ENCODE measurements at places on chromosomes 12 and 14. TPM values are rescaled to one million over a fixed set of nuclear protein-coding genes. Genes with fewer than 3 reads are reported as not detected.

DNA sequence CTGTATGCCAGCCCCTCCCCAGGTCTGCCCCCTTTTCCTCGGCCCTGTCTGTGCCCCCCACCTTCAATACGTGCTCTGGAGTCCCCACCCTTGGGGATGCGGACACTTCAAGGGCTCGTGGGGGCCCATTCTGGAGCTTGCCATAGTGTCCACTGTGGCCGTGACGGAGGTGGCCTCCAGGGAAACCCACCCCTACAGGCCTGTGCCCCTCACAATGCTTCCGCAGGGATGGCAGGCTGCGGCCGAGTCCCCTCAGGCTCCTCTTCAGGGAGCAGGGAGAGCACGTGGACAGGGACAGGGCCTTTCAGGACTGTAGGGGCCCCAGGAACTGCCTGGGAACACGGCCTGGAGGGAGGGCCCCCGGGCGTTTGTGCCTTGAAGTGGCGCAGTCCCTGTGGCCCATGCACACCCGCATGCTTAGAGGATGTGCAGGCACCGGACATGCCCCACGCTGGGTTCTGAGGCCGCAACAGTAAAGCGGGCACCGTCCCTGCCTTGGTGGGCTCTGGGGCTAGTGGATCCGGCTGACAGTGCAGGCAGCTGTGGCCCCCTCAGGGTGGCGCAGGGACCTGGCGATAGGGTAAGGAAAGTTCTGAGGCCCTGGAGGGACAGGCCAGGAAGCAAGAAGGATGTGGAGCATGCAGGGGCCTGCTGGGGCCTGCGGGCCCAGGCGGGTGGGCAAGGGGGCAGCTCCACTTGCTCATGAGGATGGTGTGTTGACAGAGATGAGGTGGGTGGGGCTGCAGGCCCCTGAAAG lies 209.0 kb upstream of the RTL1 start:
- H3K4me1 ChIP-seq = no peaks in the 10 kb centered on the region
- no peak for DNase-seq
- H3K36me3 ChIP-seq = no peaks in the 10 kb centered on the region
- H3K27ac ChIP-seq = no peak overlapping the region
- H3K4me3 ChIP-seq = no peak overlapping the region

- no peak overlapping the region for H3K27ac ChIP-seq
- no peak overlapping the region for H3K4me3 ChIP-seq
- DNase-seq = no peak
- no peaks in the 10 kb centered on the region for H3K4me1 ChIP-seq
- no peaks in the 10 kb centered on the region for H3K27me3 ChIP-seq
Observed at GRCh38 chr12:67517181-67517887, 131.2 kb upstream of the DYRK2 start.

GRCh38 chr14:39369029-39369428 lies 63.2 kb downstream of the FBXO33 start:
- H3K36me3 ChIP-seq = no peaks in the 10 kb centered on the region
- no peaks in the 10 kb centered on the region for H3K27me3 ChIP-seq
- DNase-seq = no peak

GRCh38 chr12:94534774-94535509 lies 75.3 kb upstream of the CEP83 start:
- H3K36me3 ChIP-seq = no peaks in the 10 kb centered on the region
- H3K4me1 ChIP-seq = no peaks in the 10 kb centered on the region
- no peak overlapping the region for H3K4me3 ChIP-seq

DNA sequence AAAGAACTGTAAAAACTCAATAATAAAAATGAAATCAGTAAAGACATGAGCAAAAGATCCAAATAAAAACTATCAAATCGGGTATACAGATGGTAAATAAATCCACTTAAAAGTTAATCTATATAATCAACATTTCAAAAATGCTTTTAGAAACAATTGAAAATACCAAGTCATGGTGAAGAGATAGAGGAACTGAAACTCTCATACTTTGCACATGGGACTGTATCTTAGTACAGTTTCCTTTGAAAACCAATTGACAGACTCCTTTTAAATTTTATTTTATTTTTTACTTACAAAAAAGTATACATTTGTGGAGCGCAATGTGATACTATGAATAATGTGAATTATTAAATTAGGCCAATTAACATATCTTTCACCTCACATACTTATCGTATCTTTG lies 98.6 kb upstream of the FAR2 start:
- no peaks in the 10 kb centered on the region for H3K27me3 ChIP-seq
- H3K4me1 ChIP-seq = no peaks in the 10 kb centered on the region
- no peak overlapping the region for H3K4me3 ChIP-seq

- H3K36me3 ChIP-seq = no peaks in the 10 kb centered on the region
- no peak overlapping the region for H3K4me3 ChIP-seq
- H3K27me3 ChIP-seq = peaks cover 4% of the 10 kb centered on the region
- no peak for DNase-seq
Observed at GRCh38 chr12:51475543-51475942, 50.9 kb downstream of the SLC4A8 start.

DNA sequence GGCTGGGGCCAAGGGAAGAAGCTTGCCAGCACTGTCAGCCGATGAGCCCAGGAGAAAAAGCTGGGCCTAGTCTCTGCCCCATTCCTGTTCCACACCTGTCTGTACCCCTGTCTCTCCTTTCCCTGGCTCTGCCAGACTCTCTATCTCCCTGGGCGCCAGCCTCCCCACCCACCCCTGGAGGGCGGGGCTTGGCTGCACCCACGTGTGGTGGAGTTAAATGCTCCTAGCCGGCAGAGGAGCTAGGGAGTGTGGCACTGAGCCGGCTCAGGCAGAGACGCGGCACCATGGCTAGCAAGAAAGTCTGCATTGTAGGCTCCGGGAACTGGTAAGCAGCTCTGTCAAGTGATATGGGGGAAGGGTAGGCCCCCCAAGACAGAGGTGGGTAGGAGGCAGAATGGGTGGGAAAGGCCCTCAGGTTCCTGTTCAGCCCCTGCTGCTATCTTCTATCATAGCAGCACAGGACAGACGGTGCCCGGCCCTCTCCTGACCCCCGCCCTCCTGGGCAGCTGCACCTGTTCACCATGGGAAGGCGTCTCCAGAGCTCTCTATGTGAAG lies at the start of gene GPD1:
Gene GPD1 (plus strand): TSS at position 242 of the 555 bp plus-strand sequence. CDS start 43 bp downstream, at position 285.
- H3K36me3 ChIP-seq = no peaks in the 10 kb centered on the region
- H3K27me3 ChIP-seq = no peaks in the 10 kb centered on the region
- no peak within 1 kb of the TSS for H3K4me3 ChIP-seq
- H3K27ac ChIP-seq = peak within 1 kb of the TSS; percentile 24
- peak; percentile 77 for DNase-seq
- H3K4me1 ChIP-seq = peaks cover 36% of the 10 kb centered on the region

DNA sequence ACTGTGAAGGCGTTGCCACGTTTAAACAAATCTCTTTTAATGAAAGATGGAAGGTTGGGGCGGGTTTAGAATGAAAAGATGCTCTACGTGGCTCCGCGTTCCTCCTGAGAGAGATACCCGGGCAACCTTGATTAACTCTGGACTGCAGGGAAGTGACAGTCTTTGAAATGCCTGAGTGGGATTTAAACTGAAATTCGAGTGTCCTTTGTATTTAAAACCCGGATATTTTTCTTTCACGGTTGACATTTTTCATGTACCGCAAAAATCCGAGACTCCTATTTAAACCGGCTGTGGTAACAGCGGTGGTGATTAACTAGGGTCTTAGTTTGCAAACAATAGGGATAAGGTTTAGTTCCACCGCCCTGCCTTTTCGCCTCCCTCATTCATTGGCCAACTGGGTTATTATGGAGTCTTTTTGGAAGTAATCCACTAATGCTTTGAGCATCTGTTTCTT lies 707 bp downstream of the G2E3 start:
- peak overlapping the region; percentile 91 for H3K4me3 ChIP-seq
- no peaks in the 10 kb centered on the region for H3K36me3 ChIP-seq
- H3K27me3 ChIP-seq = no peaks in the 10 kb centered on the region
- H3K4me1 ChIP-seq = peaks cover 17% of the 10 kb centered on the region
- peak overlapping the region; percentile 75 for H3K27ac ChIP-seq

DNA sequence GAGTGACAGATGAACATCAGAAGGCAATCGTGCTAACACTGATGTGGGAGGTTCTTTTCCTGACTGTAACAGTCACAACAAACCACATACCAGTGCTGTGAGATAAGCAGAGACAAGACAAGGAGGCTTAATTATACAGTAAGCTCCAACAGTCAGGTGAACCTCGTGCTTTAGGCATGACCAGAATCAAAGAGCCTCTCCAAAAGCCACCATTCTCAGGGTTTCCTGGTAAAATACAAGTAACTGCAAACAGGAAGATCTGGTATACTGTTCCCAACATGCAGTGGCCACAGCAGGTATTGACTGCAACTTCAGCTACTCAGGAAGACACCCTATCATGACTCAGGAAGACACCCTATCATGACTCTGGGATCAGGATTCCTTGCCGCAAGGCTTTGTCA lies 47.3 kb upstream of the GTF2A1 start:
- H3K4me1 ChIP-seq = peaks cover 10% of the 10 kb centered on the region
- H3K4me3 ChIP-seq = no peak overlapping the region
- H3K27me3 ChIP-seq = no peaks in the 10 kb centered on the region
- DNase-seq = no peak
- no peak overlapping the region for H3K27ac ChIP-seq
- no peaks in the 10 kb centered on the region for H3K36me3 ChIP-seq

GRCh38 chr14:68807148-68807600 lies 14.3 kb upstream of the ZFP36L1 start:
- peak overlapping the region; percentile 69 for H3K27ac ChIP-seq
- peaks cover 7% of the 10 kb centered on the region for H3K4me1 ChIP-seq
- H3K27me3 ChIP-seq = no peaks in the 10 kb centered on the region
- DNase-seq = peak; percentile 83
- H3K36me3 ChIP-seq = no peaks in the 10 kb centered on the region
- no peak overlapping the region for H3K4me3 ChIP-seq

DNA sequence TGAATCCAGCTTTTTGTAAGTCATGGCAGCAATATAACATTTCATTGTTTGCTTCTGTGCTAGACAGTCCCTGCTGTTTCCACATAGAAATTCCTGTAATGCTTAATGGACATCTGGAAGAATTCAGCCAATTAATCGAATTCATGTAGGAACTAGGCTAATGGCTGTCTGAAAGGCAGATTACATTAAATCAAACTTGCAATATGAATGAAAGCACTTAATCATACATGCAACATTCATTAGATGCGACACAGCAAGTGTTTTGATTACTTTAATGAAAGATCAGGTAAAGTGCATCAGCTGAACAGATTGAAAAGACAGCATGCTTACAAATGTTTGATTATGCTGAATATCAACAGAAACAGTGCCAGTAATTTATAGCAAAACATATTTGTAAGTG lies 24.1 kb upstream of the INSM2 start:
- no peak for DNase-seq
- no peak overlapping the region for H3K27ac ChIP-seq
- no peaks in the 10 kb centered on the region for H3K4me1 ChIP-seq
- no peaks in the 10 kb centered on the region for H3K36me3 ChIP-seq
- no peak overlapping the region for H3K4me3 ChIP-seq

DNA sequence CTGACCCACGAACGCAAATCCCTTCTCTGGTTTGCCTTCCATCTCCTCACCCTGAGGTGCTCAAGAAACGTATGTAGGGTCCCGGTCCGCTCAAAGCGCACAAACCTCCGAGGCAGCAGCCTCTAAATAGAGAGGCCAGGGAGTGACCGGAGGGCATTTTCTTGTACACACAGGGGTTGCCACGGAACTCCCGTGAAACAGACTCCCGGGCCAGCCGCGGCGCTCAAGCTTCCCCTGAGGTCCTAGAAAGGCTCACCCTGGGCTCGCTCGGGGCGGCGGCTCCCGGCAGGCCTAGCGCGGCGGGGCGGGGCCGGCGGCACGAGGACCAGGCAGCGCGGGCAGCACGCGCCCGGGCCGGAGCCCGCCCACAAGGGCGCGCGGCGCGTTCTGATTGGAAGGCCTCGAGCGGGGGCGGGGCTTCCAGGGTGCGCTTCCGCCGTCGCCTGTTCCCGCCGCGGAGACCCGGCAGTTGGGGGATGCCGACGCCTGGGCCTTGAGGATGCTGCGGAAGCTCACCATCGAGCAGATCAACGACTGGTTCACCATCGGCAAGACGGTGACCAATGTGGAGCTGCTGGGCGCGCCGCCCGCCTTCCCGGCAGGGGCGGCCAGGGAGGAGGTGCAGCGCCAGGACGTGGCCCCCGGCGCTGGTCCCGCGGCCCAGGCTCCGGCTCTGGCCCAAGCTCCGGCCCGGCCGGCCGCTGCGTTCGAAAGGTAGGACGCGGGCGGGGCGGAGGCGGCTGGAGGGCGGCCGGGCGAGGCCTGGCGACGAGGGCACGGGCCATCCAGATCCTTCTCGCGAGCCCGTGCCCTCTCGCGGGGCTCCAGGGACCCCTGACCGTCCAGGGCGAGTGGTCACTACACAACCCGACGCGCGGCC lies at the start of gene TDRD9:
Gene TDRD9 (plus strand): TSS at position 446 of the 880 bp plus-strand sequence. CDS start 54 bp downstream, at position 500.
- H3K27ac ChIP-seq = no peak within 1 kb of the TSS
- H3K4me3 ChIP-seq = no peak within 1 kb of the TSS
- H3K4me1 ChIP-seq = peaks cover 8% of the 10 kb centered on the region
- no peak for DNase-seq

GRCh38 chr14:78319406-78319805 lies 149.2 kb downstream of the NRXN3 start:
- no peak overlapping the region for H3K4me3 ChIP-seq
- H3K4me1 ChIP-seq = no peaks in the 10 kb centered on the region
- no peak overlapping the region for H3K27ac ChIP-seq
- no peaks in the 10 kb centered on the region for H3K36me3 ChIP-seq
- no peaks in the 10 kb centered on the region for H3K27me3 ChIP-seq
- no peak for DNase-seq

DNA sequence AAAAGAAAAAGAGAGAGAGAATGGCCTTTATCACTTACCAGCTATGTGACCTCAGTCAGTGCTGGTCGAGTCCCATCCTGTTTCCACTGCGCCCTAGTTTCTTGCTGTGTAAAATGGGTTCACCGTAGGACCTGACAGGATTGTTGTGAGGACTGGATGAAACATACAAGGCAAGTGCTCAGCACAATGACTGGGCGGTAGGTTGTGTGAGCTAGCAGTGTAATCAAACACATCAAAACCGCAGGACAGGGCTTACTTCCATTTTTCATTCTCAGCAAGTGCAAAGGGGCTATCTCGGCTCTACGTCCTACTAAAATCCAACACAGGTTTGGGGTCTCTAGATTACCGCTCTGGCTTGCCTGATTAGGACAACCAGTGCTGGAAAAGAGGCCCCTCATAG lies 36.4 kb upstream of the ATXN2 start:
- H3K27me3 ChIP-seq = no peaks in the 10 kb centered on the region
- DNase-seq = no peak
- H3K36me3 ChIP-seq = peaks cover 7% of the 10 kb centered on the region
- no peak overlapping the region for H3K4me3 ChIP-seq
- H3K4me1 ChIP-seq = peaks cover 19% of the 10 kb centered on the region

DNA sequence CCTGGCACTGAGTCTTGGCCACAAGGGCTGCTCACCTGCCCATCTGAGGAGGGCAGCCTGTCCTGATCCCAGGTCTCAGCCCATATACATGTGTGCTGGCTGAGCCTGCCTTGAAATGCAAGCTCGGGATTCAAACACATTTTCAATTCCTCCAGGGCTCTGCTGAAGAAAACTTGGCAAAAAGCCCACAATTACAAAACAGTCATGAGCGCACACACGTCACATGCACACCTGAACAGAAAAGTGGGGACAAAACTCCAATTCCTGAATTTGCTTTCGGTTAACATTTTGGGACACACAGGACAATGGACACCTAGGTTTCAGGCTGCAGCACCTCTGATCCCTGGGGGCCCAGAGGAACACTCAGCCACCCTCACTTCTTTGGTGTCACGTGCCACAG lies 113.9 kb downstream of the RBM19 start:
- H3K27ac ChIP-seq = no peak overlapping the region
- H3K36me3 ChIP-seq = peaks cover 3% of the 10 kb centered on the region
- H3K4me1 ChIP-seq = peaks cover 6% of the 10 kb centered on the region

ISCU gene
- total RNA-seq = 584 TPM

ALDH2 gene
- 176 TPM for total RNA-seq

KRT73 gene
- total RNA-seq = not detected

DEPDC4 gene
- total RNA-seq = 1.3 TPM

NDUFA12 gene
- total RNA-seq = 195 TPM

PSMA3 gene
- 139 TPM for total RNA-seq

PTPRR gene
- 0.21 TPM for total RNA-seq

OTOGL gene
- total RNA-seq = 0.27 TPM

KRT6A gene
- not detected for total RNA-seq

Measured in heart left ventricle (tissue), 16 donors.